Stimulated activated CD4-positive, alpha-beta T cell treated with anti-CD3 and anti-CD28 coated beads, TNF-alpha, amount 100 ng/mL, for 48 hours (primary cell): ENCODE measurements at places on chromosomes 5 and 9.

DNA sequence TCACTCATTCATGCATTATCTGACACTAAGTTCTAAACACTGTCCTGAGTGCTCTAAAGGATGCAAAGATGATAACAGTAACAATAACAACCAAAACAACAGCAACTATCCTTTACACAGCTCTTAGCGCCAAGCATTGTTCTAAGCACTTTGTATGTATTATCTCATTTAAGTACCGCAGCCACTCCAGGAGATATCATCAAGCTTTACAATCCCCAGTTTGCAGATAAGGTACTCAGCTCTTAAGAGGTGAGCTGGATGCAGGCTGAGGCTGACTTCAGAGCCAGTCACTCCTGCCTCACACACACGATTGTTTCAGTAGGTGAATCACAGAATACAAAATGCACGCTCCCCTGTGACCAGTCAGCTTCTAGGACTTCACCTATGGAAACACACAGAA, 141.8 kb downstream of the PAX5 start:
- DNase-seq, result no peak

DNA sequence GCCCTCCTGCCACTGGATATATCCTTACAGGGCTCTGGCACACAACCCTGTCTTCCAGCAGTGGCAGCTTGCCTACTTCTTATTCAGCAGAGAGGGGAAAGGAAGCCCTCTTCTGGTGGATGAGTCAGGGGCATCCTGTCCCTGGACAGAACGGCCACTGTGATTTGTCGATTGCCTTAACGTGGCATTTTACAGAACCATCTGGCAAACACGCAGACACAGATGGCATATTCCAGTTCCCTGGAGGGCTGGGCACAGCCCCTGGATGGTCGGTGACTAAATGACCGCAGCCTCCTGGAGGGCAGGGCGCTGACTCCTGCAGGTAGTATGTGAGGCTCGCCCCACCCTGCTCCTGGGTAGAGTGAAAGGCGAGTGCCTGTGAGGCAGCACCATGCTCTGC, 62.1 kb downstream of the DCP2 start:
- no peak for DNase-seq

- no peak for DNase-seq
These were observed 45.8 kb upstream of the STK32A start for GRCh38 chr5:147189109-147189424.

GRCh38 chr5:145704724-145705123, 130.4 kb downstream of the PRELID2 start:
- DNase-seq, result no peak

DNA sequence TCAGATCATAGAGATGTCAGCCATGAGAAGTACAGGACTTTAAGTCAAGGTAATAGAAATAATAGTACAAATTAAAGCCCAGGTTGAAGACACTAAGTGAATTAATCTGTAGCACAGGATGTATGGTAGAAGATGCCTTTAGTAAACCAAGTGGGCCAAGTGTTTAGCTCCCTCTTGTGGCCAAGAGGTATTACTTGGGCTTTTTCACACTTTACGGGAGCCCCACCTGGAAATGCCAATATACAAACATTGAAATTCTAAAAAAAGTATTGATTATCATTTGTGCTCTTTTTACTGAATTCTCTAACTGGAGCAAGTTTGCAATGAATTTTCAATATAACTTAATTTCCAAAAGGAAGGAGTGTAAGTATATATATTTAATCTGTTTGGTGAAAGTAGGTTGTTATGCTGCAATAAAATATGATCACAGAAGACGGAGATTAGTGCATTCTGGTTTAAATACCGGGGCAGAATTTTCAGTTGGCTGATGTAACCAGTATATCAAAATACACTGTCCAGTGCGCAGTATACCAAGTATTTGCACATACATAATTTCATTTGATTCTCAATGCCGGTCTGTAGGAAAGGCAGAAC, 84.7 kb downstream of the PARP8 start:
- DNase-seq, result no peak

- DNase-seq, result no peak
These were observed 990.5 kb downstream of the TLE1 start for GRCh38 chr9:80698725-80699410.
